ENCODE measurements at places on chromosomes 7 and 10. TPM values are rescaled to one million over a fixed set of nuclear protein-coding genes. Genes with fewer than 3 reads are reported as not detected.

RBP3 gene
- total RNA-seq: not detected

DNA sequence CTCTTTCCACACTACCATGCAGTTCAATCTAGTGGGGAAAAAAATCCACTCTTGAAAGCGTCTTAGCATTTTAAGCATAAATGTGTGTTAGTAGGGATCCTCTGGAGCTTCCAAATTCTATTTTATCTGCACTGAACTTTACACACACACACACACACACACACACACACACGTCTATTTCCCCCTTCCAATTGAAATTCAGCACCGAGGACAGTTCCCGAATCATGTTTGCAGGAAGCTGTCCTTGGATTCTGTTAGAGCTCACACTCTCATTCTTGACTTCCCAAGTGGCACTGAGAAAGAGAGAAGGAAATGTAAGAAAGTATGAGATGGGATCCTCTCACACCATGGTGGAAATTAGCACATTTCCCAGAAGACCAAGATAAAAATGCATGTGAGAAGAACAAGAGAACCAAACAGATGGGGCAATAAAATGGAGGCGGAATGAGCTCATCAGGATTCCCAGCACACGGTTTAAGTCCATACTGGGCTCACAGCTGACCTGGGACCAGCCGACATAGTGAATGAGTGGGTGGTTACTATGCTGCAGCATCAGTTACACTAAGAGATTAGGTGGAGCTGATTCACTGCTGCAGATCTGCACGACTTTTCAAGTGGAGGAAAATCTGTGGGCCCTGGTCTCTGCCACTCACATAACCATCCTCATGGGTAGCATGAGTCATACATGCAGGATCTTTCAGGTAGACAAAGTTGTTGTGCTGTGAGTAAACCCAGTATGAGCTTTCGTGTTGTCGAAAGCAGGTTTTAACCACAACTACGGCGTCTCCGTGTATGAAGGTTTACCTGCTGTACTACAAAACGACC is 3.3 kb upstream of the NPTX2 start:
- no peaks in the 10 kb centered on the region for H3K36me3 ChIP-seq
- no peak for DNase-seq
- peaks cover 7% of the 10 kb centered on the region for H3K4me1 ChIP-seq
- H3K27me3 ChIP-seq: peaks cover 42% of the 10 kb centered on the region
- H3K4me3 ChIP-seq: no peak overlapping the region

DNA sequence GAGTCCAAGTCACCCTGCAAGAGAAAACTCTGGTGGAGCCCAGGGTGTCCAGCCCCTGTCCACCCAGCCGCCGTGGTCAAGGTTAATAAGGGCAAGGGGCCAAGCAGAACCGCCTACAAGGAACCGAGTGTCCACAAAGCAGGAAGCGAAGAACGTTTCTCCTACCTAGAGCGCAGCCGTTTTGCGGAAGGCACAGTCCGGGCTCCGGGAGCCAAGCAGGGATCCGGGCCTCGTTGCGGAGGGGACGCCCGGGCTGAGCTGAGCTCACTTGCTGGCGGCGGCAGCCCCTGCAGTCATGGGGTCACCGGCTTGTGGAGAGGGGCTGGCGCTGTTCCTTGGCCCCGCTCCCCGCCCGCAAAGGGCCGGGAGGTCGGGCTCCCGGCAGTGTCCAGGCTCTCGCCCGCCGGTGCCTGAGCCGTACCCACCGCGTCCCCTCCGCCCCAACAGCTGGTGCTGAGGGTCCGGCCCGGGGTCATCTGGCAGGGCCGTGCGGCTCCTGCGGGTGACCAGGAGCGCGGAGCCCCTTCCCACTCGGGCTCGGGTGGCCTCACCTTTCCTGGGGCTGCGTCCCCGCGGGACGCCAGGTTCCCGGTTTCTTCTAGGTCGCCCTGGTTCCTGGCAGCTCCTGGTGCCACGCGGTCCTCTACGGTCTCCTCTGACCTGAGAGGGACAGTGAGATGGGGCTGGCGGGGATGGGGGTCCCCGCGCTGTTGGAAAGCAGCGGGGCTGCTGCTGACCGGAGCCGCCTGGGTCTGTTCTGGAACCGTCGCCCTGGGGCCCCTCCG is 14.0 kb upstream of the ZNF273 start:
- H3K27ac ChIP-seq: no peak overlapping the region
- peaks cover 20% of the 10 kb centered on the region for H3K27me3 ChIP-seq
- H3K4me1 ChIP-seq: peaks cover 9% of the 10 kb centered on the region
- no peaks in the 10 kb centered on the region for H3K36me3 ChIP-seq

CALML3 gene
- total RNA-seq: not detected

VSTM2A gene
- not detected for total RNA-seq

GRCh38 chr10:48505394-48506112 is 99.3 kb downstream of the ARHGAP22 start:
- H3K36me3 ChIP-seq: no peaks in the 10 kb centered on the region
- H3K4me1 ChIP-seq: peaks cover 12% of the 10 kb centered on the region
- H3K4me3 ChIP-seq: no peak overlapping the region
- DNase-seq: no peak
- H3K27me3 ChIP-seq: no peaks in the 10 kb centered on the region

MMP21 gene
- total RNA-seq: not detected

DBF4 gene
- total RNA-seq: 6.6 TPM

DNA sequence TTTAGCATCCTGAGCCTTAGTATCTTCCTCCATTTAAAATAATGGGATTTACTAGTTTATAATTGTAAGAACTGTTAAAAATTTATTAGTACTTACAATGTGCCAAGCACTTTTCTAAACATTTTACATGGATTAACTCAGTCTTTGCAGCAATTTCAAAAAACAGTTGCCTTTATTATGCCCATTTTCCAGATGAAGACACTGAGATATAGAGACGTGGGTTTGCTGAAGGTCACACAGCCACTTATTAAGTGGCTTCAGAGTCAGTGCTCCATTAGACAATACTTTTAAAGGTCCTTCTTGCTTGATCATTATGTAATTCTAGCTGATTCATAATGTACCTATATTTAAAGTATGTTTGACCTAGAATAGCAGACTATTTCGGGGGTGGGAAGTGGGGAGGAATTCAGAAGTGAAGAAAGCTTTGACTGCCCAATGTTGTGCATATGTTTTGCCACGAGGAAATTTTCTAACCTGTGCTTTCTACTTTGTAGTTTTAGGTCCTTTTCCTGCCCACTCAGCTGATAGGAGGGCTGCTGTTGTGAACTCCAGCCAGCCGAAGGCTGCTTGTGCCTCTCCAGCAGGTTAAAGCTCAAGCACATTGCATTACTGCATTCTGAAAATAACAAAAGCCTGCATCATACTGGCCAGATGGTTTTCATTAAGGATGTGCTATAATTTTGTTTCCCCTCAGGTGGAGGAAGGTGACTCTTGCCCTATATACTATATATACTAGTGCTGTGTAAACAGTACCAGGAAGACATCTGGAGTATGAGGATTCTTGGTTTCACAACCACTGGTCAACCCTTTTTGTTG is 4.3 kb downstream of the PLEKHA8 start:
- H3K36me3 ChIP-seq: no peaks in the 10 kb centered on the region
- DNase-seq: no peak
- H3K4me1 ChIP-seq: peaks cover 11% of the 10 kb centered on the region
- no peaks in the 10 kb centered on the region for H3K27me3 ChIP-seq

GRCh38 chr10:125105706-125106255 is 54.6 kb downstream of the CTBP2 start:
- H3K27ac ChIP-seq: no peak overlapping the region
- peak; percentile 39 for DNase-seq
- no peaks in the 10 kb centered on the region for H3K27me3 ChIP-seq
- peaks cover 24% of the 10 kb centered on the region for H3K36me3 ChIP-seq
- no peak overlapping the region for H3K4me3 ChIP-seq

KLF6 gene
- total RNA-seq: 247 TPM

GRCh38 chr10:26502986-26503385 is 64.8 kb downstream of the APBB1IP start:
- H3K4me3 ChIP-seq: no peak overlapping the region
- no peak for DNase-seq
- no peak overlapping the region for H3K27ac ChIP-seq
- H3K4me1 ChIP-seq: no peaks in the 10 kb centered on the region
- no peaks in the 10 kb centered on the region for H3K27me3 ChIP-seq

DNA sequence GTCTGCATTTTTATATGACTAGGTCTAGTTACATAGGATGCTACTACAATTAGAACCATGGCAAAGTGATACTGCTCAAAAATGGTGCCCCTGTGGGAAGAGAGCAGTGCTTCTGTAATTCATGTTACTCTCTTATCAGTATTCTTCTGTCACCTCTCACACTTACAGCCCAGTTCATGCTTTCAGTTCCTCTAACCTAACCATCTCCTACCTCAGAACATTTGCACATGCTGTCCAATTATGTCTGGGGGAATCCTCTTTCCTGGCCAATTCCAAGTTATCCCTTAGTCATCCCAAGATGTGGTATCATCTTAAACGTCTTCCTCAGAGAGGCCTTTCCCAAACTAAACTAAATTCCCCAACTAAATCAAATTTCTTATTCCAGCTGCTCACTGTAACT is 190.2 kb downstream of the RELN start:
- H3K27ac ChIP-seq: no peak overlapping the region
- H3K4me3 ChIP-seq: no peak overlapping the region
- no peaks in the 10 kb centered on the region for H3K36me3 ChIP-seq
- no peaks in the 10 kb centered on the region for H3K4me1 ChIP-seq
- H3K27me3 ChIP-seq: no peaks in the 10 kb centered on the region

DNA sequence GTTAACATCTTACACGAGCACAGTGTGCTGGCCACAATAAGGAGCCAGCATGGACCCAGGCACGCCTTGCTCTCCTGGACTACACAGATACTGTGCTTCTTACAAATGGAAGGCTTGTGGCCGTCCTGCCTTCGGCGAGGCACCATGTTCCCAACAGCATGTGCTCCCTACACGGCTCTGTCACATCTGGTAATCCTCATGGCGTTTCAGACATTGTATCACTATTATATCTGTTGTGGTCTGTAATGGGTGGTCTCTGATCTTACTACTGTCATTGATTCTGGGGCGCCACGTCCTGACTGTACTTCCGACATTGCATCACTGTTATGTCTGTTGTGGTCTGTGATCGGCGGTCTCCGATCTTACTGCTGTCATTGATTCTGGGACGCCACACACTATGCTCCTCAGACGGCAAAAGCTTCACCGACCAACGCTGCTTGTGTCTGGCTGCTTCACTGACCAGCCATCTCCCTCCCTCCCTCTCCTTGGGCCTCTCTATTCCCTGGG is 195.4 kb downstream of the MAD1L1 start:
- H3K27ac ChIP-seq: peak overlapping the region; percentile 51
- no peaks in the 10 kb centered on the region for H3K27me3 ChIP-seq
- no peaks in the 10 kb centered on the region for H3K36me3 ChIP-seq
- H3K4me3 ChIP-seq: peak overlapping the region; percentile 44
- DNase-seq: peak; percentile 36
- H3K4me1 ChIP-seq: peaks cover 6% of the 10 kb centered on the region

DNA sequence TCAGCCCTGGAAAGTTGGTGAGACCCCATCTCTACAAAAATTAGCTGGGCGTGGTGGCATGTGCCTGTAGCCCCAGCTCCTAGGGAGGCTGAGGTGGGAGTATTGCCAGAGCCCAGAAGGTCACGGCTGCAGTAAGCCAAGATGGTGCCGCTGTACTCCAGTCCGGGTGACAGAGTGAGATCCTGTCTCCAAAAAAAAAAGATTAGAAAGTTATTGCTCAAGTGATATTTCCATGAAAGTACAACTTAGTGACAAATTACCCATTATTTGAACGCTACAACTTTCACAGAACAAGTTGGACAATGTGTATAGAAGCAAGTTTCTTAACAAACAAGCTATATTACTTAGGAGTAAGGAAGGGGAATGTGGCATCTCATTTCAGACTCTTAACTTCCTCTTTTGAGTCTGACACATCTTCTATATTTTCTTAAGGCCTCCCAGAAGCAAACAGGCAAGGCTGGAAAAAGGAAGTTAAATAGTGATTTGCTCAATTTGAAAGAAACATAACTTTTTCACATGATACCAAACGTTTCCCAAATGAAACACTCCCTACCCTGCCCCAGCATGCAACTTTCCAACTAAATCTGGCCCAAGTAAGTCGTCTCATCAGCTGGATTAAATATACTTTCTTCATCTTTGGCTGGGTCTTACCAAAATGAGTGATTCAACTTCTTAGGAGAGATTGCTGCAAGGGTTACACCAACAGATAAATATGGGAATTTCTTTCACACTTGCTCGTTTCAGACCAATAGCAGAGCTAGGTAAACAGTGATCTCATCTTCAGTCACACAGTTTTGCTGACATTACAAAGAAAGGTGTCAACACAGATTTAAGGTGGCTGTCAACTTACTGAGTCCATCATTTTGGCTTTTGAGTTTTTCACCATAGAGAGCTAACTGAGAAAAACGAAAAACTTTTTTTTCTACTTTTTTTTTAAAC is 66.3 kb upstream of the KLF6 start:
- no peaks in the 10 kb centered on the region for H3K27me3 ChIP-seq
- H3K4me1 ChIP-seq: peaks cover 43% of the 10 kb centered on the region
- no peak overlapping the region for H3K4me3 ChIP-seq

DNA sequence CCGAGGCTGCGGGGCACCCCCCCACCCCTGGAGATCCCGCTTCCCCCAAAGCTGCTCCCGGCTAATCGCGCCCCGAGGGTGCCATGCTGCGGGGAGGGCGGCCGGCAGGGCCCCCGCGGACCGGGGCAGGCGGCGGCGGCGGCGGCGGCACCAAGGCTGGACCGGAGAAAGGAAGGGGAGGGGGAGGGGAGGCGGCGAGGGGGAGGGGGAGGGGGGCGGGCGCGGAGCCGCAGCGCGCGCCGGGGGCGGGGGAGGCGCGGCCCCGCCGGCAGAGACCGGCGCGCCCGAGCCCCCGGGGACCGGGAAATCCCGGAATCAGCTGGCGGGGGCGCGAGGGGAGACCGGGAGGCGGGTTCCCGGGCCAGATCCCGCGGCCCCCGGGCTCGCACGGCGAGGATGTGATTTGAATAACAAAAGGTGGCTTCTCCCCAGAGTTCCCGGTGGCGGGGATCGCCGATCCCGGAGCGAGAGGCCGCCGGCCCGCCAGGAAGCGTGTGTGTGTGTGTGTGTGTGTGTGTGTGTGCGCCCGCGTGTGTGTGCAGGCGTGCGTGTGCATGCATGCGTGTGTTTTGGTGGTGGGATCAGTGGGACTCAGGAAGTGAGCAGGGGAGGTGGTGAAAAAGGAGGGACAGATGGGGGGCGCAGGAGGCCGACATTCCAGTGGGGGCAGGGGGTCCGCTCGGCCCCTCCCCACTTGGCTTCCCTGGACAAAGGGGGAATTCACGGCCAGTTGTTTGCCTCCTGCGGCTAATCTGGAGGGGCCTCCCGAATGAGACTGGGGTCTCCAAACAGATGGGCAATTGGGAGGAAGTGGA is 99.5 kb downstream of the HIP1 start:
- H3K4me3 ChIP-seq: peak overlapping the region; percentile 77
- peak overlapping the region; percentile 77 for H3K27ac ChIP-seq
- H3K4me1 ChIP-seq: peaks cover 14% of the 10 kb centered on the region

GRCh38 chr7:68512466-68512865 is 1085.8 kb upstream of the AUTS2 start:
- no peak overlapping the region for H3K27ac ChIP-seq
- no peak overlapping the region for H3K4me3 ChIP-seq
- H3K27me3 ChIP-seq: no peaks in the 10 kb centered on the region
- H3K4me1 ChIP-seq: no peaks in the 10 kb centered on the region
- H3K36me3 ChIP-seq: no peaks in the 10 kb centered on the region
- no peak for DNase-seq

PIP gene
- total RNA-seq: not detected

- peaks cover 38% of the 10 kb centered on the region for H3K27me3 ChIP-seq
- H3K4me1 ChIP-seq: no peaks in the 10 kb centered on the region
- DNase-seq: no peak
- H3K4me3 ChIP-seq: no peak overlapping the region
- no peaks in the 10 kb centered on the region for H3K36me3 ChIP-seq
- H3K27ac ChIP-seq: no peak overlapping the region
Measured at GRCh38 chr7:1395211-1396070, 63.8 kb downstream of the MICALL2 start.

Data from upper lobe of right lung (tissue), 1 donor.